ENCODE measurements at places on chromosomes 12 and 14.

DNA sequence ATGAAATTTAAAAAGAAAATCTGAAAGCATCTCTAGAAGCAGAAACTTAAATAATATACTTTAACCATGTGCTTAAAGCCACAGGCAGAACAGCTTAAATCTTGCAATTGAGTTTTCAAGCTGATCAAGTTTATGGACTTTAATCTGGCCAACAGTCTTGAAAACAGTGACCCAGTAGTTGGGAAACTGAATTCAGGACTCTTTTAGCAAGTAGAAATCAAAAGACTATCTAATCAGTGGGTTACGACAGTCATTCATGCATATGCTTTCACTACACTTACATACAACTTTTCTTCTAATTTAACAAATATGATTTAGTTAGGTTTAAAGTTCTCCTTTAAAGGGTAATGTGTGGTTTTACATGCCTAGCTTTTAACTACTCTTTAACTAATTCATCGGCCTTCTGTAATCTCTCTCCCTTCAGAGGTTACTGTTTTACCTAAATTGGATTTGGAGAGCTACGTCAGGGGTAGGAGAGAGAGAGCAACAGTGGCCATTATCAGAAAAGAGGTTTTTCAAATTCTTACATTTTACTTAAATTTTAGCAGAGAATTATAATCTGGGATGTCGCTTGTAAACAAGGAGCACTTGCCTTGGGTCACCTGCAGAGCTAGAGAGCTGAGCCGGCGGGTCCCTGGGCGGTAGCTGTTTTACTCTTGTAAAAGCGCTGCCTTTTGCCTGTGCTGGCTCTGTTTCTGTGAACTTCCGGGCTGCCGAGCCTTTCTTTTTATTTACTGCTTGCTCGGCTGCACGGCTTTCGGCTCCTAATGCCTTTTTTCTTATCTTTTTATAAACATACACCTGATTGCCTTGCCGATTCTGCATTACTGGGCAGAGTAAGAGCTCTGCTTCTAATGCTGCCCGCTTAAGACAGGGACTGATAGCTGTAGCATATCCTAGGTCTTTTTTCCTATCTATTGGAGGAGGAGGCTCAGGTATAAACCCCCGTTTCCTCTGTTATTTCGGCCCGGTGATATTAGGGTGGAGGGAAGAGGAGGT lies 17.4 kb upstream of the LYZ start:
- DNase-seq, result no peak

- DNase-seq, result no peak
These were observed 32.4 kb downstream of the ANO2 start for GRCh38 chr12:5912437-5913334.

GRCh38 chr14:28577711-28578131 lies 188.9 kb upstream of the FOXG1 start:
- no peak for DNase-seq

- DNase-seq, result no peak
These were observed 67.0 kb upstream of the SAV1 start for GRCh38 chr14:50734950-50735695.
